SIG-M5 (cell line): ENCODE measurements at places on chromosomes 7 and 10.

- no peak for DNase-seq
Observed at GRCh38 chr10:31081937-31082840, 50.5 kb upstream of the ZNF438 start.

DNA sequence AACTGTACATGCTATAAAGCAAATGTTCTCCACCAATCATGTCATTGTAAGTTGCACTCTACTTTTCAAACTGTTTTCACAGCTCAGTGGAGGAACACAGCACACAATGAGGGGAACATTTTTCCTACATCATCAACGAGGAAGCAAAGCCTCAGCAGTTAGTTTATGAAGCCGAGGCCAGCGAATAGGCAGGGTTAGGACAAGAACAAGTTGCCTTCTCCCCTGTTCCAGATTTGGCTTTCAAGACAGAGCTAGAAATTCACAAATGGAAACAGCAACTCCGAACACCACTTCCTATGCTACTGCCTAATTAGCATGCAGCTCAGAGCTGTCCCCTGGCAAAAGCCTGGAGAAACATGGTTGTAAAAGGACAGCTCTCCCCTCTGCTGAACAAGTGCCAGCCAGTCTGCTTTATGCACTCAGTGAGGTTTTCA, 19.8 kb downstream of the ITGB8 start:
- no peak for DNase-seq

DNA sequence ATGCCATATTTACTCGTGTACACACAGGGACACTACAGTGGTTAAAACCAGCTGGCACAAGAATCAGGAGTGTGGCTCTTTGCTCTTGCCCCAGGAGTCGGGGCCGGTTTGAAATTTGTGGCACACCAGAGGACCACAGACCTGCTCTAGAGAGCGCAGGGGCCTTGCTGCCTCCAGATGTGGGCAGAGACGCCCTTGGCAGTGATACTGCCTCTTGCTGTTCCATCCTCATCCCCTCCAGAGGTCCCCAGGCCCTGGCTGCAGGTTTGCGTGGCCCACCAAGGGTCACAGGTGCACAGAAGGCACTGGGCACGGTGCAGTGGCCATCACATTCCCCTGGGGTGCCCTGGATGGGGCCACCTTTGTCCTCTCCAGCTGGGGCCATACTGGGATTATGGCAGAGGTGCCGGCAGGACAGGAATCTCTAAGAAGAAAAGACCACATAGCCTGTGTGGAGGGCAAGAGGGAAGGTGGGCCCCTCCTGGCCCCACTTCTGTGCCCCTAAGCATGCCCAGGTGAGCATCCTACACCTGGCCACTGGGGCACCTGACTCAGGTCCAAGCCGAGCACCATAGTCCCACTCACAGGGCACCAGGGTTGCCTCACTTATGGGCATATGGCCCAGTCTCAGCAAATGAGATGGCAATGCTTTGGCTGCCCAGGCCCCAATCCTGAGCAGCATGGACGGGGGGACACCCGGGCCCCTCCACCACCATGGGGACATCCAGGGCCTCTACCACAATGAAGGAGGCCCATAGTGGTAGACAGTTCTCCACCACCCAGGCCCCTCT, 45.6 kb downstream of the FOXL3 start:
- no peak for DNase-seq

GRCh38 chr7:1169409-1170368, 9.7 kb upstream of the ZFAND2A start:
- DNase-seq, result no peak

DNA sequence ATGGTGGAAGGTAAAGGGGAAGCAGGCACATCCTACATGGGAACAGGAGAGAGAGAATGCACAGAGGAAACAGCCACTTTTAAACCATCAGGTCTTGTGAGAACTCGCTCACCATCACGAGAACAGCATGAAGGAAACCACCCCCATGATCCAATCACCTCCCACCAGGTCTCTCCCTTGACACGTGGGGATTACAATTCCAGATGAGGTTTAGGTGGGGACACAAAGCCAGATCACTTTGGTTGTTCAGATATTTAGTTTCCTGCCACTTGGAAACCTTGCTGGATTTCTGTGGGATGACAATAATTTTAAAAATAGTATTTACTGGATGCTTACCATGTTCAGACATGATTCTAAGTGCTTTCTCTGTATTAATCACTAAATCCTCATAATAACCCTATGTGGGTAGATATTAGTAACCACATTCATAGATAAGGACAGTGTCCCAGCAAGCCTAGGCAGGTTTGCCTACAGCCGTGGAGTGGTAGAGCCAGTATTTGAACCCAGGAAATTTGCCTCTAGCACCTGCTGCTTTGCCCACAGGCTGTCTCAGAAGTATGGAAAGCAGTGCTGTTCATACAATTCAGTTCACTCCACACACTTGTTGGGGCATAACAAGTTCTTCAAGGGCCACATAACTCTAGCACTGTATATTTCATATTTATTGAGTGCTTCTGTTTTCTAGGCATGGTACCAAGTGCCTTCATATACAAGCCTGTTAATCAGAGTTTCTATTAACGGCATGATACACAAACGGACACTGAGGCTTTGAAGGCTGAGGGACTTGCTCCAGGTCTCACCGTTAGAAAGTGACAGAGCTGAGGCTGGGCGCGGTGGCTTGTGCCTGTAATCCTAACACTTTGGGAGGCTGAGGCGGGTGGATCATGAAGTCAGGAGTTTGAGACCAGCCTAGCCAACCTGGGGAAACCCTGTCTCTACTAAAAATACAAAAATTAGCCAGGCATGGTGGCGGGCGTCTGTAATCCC, 8.3 kb downstream of the TLL2 start:
- no peak for DNase-seq

- no peak for DNase-seq
Observed at GRCh38 chr7:105439174-105439893, 50.6 kb upstream of the SRPK2 start.

DNA sequence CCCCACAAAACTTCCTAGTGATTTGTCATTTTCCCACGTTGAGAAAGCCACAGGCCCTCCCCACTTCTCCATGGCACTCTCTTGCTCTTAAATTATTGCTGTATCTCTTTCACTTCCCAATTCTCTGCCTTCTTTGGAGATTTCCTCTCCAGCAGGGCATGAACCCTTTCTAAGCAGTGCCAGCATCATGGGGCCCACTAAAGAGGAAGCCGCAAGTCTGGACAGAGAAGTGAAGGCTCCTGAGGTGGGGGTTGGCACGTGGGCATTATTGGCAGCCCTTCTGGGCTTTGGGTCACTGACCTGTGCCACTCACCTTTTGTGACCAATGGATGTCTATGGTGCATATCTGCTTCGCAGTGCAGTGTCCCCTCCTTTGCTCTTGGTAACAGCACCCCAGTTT, 97.7 kb upstream of the TCF7L2 start:
- DNase-seq, result peak; percentile 51

DNA sequence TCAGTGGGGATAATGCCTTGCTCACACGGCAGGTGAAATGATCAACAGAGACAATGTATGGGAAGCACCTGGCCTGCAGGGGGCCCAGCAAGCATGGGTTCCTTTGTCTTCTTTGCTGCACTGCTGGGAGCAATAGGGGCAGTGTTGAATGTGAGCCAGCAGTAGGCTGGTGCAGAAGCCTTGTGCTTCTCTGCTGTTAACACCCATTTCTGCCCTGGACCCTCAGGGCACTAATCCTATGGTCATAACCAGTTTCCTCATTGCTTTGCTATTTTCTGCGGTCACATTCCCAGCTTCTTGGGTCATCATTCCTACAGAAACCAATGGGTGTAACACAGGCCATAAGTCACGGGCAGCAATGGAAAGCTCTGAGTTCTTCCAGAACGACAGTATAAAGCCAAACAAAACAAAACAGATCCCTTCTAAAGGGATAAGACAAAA, 10.9 kb upstream of the LGI1 start:
- no peak for DNase-seq

GRCh38 chr7:104133238-104133637, 74.6 kb downstream of the ORC5 start:
- no peak for DNase-seq

DNA sequence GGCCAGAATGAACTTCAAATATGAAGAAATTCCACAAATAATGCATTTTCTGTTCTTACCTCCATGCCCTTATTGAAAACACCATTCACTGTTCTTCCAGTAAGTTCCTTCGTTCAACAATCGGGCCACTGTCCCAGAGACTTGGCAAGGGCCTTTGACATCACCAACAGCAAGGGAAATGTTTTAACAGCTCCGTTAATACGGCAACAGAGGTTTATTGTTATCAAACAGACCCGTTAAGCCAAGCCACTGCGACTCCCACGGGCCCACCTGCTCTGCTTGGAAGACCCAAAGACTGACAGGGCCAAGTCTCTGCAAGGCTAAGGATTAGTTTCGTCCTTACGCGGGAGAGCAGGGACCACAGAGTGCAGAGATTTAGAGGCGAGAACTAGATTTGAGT, 43.4 kb upstream of the LYZL1 start:
- DNase-seq, result no peak

DNA sequence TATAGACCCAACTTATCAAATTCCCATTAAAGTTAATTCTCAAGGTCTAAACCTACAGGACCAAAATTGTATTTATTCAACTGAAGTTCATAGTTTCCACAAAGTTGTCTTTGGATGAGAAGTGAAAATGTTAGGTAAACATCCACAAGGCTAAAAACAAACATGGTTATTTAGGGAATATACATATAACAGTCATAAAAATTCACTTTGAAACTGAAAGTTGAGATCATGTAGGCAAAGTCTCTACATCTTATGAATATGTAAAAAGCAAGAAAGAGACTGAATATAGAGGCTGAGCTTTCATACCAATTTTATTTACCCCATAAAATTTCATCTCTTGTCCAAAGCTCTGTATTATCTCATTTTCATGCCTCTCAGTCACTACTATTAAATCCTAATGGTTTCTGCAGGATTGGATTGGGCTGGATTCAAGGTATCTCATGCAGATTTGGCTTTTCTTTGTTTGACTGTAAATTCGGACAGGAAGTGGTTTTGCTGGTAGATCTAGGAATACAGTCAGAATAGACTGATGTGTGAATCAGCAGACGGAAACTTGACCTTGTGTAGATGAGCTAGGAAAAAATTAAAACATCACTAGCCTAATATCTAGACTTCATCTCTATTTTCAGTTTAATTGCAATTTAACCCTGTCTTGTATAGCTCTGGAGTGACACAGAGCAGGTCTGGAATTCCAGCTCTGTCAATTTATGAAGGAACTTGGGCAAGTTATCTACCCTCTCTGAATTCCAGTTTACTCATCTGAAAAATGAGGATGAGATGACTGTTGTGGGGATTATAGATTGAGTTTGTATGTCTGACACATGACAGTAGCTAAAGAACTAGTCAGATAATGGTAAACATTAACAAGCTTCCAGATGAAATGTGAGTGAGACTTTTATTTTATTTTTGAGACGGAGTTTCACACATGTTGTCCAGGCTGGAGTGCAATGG, 27.3 kb upstream of the SKAP2 start:
- DNase-seq, result no peak

DNA sequence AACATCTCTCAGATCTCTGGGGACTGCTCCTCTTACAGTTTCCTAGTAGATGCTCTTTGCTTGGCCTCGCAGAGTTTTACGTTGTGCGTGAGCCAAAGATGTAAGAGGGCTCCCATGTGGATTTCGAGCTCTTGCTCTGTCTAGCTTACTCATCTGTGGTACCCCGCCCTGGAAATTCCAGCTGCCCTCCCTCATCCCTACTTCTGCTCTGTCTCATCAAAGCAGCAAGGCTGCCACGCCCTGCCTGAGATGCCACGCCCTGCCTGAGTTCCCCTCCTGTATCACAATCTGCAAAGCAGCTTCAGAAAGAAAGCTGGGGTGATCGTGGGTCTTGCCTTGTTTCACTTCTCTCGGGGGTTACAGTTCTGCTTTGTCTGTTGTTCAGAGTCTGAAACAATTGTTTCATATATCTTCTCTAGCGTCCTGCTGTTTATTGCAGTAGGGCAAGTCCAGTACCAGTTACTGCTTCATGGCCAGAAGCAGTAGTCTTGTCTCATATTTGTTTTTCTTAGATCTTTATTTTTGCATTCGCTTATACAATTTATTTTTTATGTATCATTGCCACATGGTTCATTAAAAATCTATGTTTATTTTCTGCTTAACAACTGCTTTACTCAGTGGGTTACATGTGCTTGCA, 36.1 kb upstream of the CCNY start:
- DNase-seq, result no peak

DNA sequence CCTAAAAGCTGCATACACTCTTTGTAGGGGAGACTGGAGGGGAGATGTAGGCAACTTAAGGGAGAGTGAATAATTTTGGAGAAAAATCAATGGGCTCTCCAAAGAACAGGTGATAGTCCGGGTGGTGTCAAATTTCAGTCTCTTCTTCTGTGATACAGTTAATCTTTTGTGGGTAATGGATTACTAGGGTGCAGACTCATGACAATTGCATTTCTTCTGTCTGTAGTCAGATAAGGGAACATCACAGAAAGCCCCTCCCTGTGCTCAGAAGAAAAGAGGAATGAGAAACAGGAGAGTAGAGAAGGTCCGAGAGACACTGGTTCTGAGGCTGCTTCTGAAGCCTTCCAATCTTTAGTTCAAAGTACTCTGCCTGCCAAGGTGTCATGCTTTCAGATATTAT, 1140.7 kb upstream of the LRRN3 start:
- DNase-seq, result no peak

DNA sequence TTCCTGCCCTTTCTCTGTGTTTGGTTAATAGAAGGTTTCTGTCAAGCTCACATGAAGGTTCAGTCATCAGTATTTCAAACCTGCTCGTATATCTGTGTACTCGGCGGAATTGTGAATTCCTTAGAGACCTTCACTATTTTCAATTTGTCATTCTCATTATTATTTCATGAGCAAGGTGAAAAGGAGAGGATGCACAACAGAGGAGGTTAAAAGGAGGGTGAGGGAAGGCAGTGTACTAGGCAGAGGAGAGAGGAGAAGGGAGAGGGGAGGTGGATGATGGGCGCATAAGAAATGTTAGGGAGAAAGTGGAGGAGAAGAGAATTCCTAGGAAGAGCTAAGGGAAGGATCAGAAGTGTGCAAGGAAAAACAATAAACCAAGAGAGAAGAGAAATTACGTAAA, 185.0 kb upstream of the COBL start:
- DNase-seq, result no peak

DNA sequence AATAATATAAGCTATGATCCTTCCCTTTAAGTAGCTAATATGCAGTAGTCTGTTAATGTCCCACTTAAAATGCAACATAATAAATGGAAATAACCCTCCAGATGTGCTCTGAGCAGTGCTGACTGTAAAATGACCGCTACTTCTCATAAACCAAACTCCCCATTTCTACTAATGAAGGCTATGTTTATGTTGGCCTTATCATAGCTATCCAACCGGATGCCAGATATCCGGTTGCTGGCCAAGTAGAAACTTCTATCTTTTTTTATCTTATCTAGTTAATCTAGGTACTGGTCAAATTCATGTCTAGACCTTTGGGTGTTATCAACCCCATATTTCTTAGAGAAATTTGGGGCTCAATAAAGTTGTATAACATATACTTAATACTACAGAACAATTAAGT, 56.6 kb downstream of the CHRM2 start:
- no peak for DNase-seq

- no peak for DNase-seq
Observed at GRCh38 chr7:55375237-55375636, 10.1 kb downstream of the LANCL2 start.

GRCh38 chr7:24494832-24495231, 78.4 kb upstream of the PALS2 start:
- no peak for DNase-seq

GRCh38 chr7:116337800-116338199, 127.5 kb downstream of the TES start:
- DNase-seq, result no peak

GRCh38 chr7:69428089-69428488, 170.2 kb upstream of the AUTS2 start:
- DNase-seq, result no peak
